ENCODE measurements at places on chromosomes 13 and 19. TPM values are rescaled to one million over a fixed set of nuclear protein-coding genes. Genes with fewer than 3 reads are reported as not detected.

Gene PDX1
- 0.35 TPM for total RNA-seq

Gene ELOF1
- total RNA-seq, result 33.8 TPM

DNA sequence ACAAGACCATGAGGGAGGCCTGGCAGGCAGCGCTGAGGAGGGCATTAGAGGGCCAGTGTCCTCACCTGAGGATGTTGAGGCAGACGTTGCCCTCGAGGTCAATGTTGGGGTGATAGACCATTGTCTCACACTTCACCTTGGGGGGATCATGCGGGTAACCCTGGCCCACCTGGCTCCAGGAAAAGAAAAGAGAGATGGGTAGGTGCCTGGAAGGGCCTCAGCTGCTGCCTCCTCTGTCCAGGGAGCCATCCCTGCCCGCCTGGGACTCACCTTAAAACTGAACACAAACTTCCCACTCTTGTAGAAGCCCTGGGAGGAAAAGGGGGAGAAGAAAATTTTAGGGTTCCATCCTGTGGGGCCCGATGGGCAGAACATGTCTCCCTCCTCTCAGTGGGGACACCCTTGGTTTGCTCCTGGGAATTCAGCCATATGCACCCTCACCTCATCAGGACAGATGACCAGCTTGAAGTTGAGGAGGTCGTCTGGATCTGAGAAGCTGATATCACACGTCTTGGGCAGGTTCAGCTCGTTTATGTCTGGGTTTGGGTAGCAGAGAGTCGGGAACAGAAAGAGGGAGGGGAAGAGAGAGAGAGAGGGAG lies 1.7 kb downstream of the UBE2M start:
- peak; percentile 22 for DNase-seq

GRCh38 chr13:97639236-97639635 lies 205.3 kb downstream of the RAP2A start:
- DNase-seq, result no peak

- no peak for DNase-seq
Measured at GRCh38 chr13:90118467-90119071, 1228.9 kb upstream of the MIR17HG start.

DNA sequence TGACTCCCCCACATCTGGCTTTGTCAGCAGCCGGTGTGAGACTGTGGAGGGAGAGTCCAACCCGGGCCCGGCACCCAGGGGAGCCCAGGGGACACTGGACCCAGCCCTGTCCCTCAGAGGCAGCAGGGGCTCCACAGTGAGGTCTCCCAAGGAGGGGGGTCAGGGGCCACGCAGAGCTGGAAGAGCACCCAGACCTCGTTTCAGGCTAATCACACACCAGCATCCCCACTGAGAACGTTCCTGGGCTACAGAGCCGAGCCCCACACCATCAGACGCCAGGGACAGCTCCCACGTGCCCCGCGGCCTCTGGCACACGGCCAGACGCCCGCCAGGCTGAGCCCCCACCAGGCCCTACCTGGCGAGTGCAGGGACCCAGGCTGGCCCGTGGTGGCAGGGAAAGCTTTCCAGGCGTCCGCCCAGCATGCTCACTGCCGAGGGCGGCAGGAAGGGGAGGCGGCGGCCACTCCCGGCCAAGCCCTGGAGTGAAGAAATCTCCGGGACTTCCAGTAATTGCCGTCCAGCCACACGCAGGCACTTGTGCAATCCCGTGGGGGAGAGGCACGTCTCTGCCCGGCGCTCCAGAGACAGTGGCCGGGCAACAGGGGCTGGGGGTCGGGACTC lies 19.2 kb downstream of the SBNO2 start:
- peak; percentile 82 for DNase-seq

DNA sequence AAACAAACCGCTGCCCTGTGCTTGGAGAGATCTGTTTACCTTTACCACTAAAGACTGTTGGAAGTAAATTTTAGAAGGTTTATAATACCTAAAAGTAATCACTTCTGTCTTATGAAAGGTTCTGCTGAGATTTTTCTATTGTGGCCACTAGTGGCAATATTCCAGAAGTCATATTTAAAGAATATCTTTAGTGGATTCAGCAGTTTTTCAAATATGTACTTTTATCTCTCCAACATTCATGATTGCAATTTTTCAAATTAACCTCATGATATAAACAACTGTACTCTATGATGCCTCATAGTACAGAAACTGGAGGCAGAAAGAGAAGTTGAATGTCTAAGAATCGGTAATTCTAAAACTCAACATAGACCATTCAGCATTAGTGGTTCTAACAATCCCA lies 53.2 kb upstream of the USPL1 start:
- no peak for DNase-seq

DNA sequence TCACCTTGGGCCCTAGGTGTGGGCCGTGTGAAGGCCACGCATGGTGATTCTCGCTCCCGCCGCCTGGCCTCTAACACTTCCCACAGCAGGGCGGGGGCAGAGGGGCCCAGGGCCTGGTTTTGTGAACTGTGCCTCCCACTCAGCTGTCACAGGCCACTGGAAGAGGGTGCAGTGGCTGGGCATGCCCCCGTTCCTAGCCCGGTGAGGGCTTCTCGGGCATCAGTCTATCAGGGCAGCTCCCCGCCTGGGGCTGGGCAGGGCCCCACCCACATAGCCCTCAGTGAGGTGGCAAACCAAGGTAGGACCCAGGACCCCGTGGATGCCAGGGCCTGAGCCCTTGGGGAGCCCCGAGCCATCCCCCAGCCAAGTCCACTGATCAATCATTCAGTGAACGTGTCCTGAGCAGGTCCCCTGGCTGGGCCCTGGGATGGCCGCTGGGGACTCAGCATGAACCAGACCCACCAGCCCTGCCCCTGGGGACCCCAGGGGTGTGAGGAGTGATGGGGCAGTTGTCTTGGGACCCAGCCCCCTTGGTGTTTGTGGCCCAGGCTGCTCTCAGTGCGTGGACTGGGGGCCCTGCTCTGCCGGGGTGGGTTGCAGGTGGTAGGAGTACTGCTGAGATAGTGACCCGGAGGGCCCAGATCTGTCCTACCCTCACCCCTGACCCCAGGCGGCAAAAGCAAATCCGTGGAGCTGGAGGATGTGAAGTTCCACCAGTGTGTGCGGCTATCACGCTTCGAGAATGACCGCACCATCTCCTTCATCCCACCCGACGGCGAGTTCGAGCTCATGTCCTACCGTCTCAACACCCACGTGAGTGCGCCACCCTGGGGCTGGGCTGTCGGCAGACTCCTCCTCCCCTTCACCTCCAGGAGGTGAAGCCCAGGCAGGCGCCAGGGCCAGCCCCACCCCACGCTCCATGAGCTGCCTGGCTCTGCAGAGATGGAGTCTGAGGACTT lies 29.4 kb downstream of the AP1M1 start:
- DNase-seq, result no peak

GRCh38 chr19:5406816-5407215 lies 48.4 kb upstream of the ZNRF4 start:
- no peak for DNase-seq

- DNase-seq, result no peak
Measured at GRCh38 chr19:5144545-5145179, 175.7 kb downstream of the KDM4B start.

- no peak for DNase-seq
Measured at GRCh38 chr13:31350560-31350959, 150.8 kb downstream of the B3GLCT start.

DNA sequence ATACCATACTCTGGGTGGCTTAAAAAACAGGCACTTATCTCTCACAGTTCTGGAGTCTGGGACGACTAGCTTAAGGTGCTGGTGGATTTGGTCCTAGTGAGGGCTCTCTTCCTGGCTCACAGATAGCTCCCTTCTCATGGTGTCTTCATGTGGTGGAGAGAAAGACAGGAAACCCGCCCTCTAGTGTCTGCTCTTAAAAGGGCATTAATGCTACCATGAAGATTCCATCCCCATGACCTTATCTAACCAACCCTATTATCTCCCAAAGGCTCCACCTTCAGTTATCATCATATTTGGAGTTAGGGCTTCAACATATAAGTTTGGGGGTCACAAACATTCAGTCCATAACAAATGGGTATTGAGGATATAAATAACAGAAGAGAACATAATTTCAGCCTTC lies 139.4 kb downstream of the HS6ST3 start:
- DNase-seq, result no peak

DNA sequence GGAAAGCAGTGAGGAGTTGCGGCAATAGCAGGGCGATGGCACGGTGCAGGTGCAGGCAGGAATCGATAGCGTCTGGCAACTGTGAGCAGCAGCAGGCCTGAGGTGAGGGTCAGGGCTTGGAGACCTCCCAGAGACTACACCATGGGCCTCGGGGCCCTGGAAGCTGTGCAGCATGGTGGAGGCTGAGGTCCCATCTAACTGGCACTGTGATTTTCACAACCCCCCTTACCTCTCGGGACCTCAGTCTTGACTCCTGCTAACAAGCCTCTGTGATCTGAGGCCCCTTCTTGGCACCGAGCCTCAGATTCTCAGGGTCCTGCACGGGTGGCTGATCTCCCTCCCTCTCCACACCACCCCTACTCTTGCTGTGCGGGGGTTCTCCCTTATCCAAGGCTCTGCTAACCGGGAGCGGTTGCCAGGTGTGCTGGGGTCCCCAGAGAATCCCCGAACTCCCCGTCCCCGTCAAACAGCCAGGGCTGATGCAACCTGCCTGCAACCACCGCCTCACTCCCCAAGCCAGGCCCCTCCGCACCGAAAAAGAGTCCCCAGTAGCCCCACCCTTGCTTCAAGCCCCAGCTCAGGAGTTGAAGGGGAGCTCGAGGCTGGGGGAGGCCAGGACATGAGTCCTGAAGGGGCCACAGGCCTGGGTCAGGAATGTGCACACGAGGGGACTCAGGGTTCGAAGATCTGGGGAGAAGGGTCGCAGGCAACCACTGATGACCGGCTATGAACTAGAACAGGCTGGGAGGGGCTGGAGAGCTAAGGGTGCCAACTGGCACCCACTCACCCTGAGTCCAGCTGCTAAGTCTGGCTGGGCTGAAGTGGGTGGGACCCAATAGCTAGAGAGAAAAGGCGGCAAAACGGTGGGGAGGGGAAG lies 4.8 kb upstream of the ATF5 start:
- DNase-seq, result no peak

Gene CFD
- total RNA-seq, result 42.2 TPM

DNA sequence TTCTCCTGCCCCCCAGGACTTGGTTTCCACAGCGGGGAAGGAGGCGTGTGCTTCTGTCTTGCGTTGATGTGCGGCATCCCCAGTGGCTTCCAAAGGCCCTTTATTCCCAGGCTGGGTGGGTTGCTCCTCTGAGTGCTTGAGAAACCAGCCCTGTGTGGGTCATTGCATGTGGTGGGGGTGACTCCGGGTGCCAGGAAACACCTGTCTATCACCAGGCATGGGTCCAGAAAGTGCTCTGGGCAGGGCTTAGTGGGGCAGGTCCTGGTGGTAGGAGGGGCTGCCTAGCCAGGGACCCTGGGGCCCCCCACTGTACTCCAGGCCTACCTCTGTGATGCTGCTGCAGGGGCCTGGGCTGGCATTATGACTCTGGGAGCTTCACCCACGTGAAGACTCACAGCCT lies 9.6 kb downstream of the DDA1 start:
- DNase-seq, result no peak

DNA sequence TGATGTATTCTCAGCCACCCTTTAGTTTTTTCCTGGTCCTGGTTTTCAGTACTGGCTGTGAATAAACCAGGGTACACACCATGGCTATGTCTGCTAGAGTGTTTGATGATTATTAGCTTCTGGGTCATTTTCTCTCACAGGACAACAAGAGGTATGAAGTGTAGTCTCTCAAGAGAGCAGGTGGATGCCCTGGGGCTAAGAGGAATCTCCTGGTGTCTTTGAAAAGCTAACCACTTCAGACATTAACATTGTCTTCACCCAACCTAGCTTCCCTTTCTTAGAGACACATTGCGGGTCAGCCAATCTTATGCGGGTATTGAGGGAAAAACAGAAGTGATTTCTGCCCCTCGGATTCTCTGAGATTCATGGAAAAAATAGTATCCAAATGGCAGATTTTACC lies 1.6 kb downstream of the ZNF730 start:
- DNase-seq, result no peak

- DNase-seq, result no peak
Measured at GRCh38 chr13:90365130-90365529, 982.4 kb upstream of the MIR17HG start.

GRCh38 chr19:12092956-12093355 lies 28.4 kb downstream of the ZNF844 start:
- DNase-seq, result no peak

- no peak for DNase-seq
Measured at GRCh38 chr13:44451126-44451525, 77.5 kb downstream of the SERP2 start.

- no peak for DNase-seq
Measured at GRCh38 chr19:8421484-8422461, 8.7 kb downstream of the MARCHF2 start.

DNA sequence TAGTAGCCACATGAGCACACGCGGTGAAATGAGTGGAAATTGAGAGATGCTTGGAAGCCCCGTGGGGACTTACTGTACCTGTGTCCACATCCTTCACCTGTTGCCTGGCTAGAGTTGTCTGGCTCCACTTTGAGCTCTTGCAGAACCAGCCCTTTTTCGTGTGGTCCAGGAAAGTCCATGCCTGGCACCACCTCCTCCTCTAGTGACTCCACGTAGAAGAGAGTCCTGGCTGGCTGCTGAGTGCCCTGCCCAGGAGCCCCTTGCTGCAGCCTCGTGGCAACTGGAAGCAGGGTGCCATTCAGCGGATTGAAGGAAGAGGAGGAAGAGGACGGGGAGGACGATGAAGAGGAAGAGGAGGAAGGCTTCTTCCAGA lies 515 bp upstream of the ATXN8OS start:
- no peak for DNase-seq

GRCh38 chr19:9205501-9206113 lies 13.8 kb downstream of the OR7D4 start:
- DNase-seq, result peak; percentile 52

DNA sequence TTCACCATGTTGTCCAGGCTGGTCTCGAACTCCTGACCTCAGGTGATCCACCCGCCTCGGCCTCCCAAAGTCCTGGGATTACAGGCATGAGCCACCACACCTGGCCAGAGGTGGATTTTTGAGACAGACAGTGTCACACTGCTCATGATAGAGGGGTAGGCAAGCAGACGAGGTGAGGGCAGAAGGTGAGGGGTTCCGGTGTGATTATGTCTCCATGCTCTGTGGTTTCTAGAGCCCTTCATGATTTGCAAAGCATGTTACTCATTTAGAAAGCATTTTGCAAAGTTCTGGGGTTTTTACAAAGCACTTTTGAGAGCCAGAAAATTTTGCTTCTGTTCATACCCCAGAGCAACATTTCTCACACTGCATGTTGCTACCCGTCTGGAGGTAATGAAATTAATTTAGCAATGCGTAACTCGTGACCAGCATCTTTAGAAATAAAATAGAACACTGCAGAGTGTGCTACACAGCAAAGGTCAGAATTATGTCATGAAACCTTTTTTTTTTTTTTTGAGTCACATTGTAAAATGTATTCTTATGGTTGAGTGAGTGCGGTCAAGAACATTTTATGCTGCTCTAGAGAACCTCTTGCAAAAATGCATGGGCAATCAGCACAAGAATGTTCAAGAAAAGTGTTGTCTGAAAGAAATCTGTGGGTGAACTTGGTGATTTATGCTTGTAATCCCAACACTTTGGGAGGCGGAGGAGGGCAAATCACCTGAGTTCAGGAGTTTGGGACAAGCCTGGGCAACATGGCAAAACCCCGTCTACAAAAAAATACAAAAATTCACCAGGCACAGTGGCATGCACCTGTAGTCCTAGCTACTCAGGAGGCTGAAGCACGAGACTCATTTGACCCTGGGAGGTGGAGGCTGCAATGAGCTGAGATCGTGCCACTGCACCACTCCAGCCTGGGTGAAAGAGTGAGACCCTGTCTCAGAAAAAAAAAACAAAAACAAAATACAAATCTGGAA lies 58.0 kb downstream of the MAP4K1 start:
- no peak for DNase-seq

GRCh38 chr13:98272549-98272948 lies 95.5 kb upstream of the RNF113B start:
- DNase-seq, result no peak

All from colonic mucosa (tissue), 4 donors.